ENCODE measurements at places on chromosomes 11 and 22.

GRCh38 chr11:35138058-35138457 is 913 bp upstream of the CD44 start:
- no peak for DNase-seq

- DNase-seq = no peak
Measured at GRCh38 chr11:67116758-67117105, 2.3 kb upstream of the KDM2A start.

DNA sequence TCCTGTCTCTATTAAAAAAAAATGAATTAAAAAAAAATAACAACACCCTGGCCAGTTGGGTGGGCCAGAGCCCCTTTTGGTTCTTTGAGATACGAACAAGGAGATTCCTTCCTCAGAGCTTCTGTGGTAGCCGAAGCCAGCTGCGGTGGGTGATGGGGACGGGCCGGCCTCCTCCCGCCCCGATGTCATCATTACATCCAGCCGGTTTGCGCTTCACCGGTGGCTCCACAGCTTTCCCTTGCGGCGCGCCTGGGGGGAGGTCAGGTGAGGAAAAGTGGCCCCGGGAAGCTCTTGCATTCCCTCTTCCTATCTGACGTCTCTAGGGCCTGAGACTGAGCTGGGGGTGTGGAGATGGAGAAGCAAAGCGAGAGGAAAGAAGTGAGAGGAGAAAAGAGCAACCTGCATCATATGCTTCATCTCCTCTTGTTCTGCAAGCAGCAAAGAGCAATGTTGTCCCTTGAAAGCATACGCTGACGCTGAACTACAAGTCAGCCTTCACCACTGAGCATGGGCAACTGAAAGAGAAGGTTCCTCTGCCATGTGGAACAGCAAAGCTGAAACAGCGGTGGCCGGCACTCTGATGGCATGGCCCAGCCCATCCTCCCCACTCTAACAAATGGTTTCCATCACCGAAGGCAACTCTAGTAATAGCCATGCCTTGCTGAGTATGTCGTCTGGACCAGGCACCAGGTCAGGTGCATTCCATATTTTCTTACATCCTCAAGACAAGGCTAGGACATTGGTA is 6.0 kb downstream of the ADAMTS8 start:
- DNase-seq = no peak

- DNase-seq = no peak
Measured at GRCh38 chr11:127926721-127927120, 660.6 kb downstream of the ETS1 start.

All from stimulated activated CD8-positive, alpha-beta memory T cell treated with anti-CD3 and anti-CD28 coated beads, Interleukin-2, amount 100 ng/mL, for 1 hour (primary cell).